ENCODE measurements at places on chromosomes 5 and 9.
A peak's percentile ranks its signal among the peaks of the same experiment; 100 is the strongest.

GRCh38 chr9:1048811-1049210, 1.3 kb upstream of the DMRT2 start:
- DNase-seq, result no peak

DNA sequence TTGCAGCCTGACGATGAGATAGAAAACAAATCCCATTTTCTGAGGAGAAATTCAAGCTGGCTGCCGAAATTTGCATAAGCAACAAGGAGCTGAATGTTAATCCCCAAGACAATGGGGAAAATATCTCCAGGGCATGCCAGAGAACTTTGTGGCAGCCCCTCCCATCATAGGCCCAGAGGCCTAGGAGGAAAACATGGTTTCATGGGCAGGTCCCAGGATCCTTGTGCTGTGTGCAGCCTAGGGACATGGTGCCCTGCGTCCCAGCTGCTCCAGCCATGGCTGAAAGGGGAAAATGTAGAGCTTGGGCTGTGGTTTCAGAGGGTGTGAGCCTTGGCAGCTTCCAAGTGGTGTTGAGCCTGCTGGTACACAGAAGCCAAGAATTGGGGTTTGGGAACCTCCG, 48.8 kb upstream of the MAN2A1 start:
- DNase-seq, result no peak

DNA sequence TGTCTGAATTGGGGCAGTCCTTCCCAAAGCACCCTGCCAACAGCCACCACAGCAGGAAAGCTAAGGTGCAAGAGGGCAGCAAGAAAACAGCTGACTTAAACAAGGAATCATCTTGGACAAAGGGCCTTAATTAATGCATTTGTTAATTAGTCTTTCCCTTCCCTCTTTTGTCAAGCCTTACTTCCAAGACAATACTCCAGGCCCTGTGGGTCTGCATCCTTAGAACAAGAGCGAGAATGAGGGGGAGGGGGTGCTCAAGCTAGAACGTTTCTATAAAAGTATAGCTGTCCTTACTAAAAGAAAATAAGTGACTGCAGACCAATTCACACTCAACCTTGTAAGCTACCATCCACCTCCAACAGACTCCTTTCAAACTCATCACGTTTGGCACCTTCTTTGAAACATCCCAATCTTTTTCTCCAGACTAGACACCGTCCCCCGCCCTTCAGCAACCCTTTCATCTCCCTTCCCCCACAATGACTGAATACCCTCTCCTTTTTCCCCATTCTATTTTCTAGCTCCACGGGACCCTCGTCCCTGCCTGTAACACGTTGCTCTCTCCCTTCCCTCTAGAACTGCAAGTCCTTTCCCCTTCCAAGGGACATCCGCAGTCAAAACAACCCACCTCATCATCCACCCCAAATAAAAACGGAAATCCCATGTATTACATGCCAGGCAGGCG, 85.7 kb upstream of the RNF38 start:
- peak; percentile 27 for DNase-seq

DNA sequence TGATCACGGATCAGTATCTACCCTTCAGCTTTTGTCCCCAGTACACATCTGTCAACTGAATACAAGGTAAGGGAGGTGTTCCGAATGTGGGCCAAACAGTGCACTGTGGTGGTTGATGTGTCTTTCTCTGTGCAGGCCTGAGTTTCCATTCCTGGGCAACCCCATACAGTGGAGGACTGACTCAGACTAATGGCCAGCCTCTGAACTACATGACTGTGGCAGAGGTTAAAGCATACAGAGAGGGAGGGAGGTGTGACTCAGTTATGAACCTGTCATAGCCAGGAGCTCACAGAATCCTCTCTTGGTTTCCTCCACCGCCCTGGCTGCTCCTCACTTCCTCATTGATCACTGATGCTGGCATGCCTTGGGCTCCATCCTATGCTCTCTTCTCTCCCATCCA, 136.4 kb upstream of the TAS2R1 start:
- DNase-seq, result no peak

- no peak for DNase-seq
Measured at GRCh38 chr5:74261866-74262265, 378.7 kb downstream of the ENC1 start.

GRCh38 chr5:74196233-74196632, 444.3 kb downstream of the ENC1 start:
- no peak for DNase-seq
